ENCODE measurements at places on chromosomes 5 and 9.

- DNase-seq: no peak
These were observed 23.9 kb downstream of the LARP1 start for GRCh38 chr5:154779105-154779504.

DNA sequence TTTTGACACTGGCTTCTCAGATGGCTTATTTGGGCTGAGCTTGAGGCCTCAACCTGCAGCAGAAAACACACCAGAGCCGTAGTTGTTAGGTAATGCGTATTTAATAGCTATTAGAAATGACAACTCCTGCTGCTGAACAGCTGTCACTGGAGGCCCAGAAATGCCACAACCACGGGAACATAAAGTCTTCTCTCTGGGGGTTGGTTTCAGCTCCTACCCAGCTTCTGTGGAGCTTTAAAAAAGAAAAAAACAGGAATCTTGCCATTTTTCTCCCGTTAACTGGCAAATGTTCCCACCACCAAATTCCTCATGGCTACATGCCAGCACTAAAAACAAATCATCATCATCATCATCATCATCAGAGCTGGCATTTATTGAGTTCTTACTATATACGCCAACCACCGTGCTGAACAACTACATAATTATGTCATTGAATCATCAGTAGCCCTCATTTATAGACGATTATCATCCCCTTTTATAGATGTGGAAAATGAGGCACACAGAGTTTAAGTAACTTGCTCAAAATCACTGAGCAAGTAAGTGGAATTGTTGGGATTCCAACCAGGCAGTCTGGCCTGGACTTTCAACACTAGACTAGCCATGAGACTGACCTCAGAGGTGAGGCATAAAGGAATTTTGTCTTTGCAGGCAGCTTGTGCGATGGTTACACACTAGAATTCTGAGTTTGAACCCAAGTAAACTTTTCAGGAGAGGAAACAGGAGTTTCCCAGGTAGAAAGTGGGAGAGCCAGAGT lies 185.3 kb upstream of the WWC1 start:
- no peak for DNase-seq

- no peak for DNase-seq
These were observed 41.3 kb upstream of the CEP72 start for GRCh38 chr5:570886-571285.

DNA sequence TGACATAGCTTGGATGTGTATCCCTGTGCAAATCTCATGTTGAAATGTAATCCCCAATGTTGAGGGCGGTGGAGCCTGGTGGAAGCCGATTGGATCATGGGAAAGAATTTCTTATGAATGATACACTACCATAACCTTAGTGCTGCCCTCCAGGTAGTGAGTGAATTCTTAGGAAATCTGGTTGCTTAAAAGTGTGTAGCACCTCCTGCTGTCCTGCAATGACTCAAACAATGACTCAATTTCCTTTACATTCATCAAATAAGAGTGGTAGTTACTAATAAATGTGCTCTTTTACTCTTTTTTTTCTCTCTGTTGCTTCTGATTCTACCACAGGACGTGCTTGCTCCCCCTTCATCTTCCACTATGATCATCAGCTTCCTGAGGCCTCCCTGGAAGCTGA lies 1696.0 kb upstream of the CDH9 start:
- no peak for DNase-seq

GRCh38 chr9:98047002-98047401 lies 9.5 kb upstream of the NANS start:
- DNase-seq: no peak

DNA sequence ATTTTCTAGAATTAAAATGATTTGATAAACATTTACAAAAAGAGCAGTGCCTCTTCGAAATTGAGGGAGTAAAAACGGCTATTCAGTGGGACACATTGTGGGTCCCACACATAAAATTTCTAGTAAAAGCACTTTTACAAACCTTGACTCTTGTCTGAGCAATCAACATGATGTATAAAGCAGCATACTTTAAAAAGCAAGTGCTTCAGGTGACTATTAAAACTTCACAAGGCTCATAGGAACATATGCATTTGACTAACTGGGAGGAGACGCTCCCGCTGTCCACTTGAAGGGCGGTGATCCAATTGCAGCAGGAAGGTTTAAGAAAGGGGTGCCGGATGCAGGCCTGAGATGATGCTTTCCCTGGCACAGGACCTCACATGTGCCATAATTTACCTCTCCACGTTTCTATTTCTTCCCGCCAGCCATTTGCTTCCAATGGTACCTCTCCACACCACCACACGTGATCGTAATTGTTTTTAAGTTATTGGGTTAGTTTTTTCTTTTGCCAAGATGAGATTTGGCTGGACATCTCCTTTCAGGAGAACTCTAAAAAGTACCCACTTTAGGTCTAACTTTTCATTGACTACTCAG lies 1.8 kb downstream of the MCTP1 start:
- DNase-seq: no peak

DNA sequence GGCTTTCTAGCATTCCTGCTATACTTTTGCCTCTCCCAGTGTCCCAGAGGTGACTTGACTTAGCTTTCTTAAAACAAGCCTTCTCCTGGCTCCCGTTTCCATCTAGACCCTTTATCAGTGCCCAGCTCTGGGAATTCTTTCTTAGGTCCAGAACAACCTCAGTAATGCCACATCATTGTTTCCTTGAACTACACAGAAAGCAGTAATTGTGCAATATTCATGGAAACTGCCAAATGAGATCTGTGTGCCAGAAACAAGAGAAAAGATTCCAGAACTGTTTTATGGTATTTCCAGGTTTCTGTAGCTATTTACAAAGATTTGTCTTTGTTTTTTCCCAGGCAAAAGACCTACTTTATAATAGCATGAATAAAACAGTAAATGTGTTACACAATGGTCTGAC lies 391.3 kb downstream of the SLCO4C1 start:
- DNase-seq: no peak

DNA sequence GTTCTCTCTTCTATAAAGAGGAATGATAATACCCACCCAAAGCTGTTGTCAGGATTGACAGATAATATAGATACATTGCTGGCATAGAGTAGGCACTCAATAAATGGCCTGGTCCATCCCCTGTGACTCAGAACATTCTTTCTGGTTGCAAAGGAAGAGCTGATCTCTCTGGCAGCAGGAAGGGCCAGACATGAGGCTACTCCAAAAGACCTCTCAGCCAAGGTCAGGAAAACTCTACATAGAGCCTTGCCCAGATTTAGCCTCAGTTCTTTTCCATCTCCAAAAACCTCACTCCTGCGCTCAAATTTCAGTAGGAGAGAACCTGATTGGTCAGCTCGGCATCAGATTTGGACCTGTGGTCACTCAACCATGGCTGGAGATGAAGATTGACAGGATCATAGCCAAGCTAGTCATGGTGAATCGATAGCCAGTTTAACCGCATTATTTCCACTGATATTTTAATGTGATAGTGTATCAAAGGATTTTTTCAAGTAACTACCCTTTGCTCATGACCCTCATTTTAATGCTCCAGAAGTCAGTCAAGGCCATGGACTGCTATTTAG lies 319.6 kb downstream of the DRD1 start:
- DNase-seq: no peak

DNA sequence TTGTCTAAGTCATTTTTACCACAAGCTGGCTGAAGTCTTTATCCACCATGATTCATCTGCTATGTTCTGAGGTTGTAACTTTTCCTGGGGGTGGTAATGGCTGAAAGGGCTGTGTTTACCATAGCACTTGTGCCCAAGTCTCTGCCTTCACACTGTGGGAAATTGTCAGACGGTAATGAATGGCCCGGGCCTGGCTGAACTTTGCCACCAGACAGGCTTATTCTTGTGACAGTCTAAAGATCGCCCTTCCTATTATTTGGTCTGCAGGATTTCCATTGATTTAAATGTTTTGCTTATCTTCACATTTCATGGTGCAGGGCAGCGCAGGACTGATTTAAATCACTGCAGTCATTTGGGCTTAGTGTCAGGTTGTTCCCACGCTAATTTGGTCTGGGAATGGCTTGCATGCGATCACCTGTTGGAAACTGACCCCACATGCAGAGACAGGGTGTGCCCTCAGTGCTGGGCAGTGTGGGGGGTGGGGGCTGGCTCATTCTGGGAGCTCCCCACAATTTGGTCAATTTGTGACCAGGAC lies 109.3 kb upstream of the ICE1 start:
- no peak for DNase-seq

DNA sequence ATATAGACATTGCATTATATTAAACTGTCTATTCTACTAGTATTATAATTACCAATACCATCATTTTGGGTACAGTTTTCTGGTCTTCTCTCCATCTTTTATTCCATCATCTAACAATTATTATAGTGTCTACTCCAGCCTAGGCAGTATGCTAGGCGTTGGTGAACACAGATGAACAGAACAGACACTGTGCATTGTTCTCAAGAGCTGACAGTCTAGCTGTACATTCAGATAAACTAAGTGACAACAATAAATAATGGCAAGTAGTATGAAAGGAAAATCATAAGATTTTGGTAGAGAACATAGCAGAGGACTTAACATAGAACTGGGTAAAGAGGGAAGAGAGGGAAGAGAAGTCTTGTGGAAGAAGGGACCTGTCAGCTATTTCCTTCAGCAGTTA lies 12.5 kb upstream of the SGCD start:
- no peak for DNase-seq

- DNase-seq: no peak
These were observed 990.4 kb downstream of the EFNA5 start for GRCh38 chr5:106680330-106680729.

- no peak for DNase-seq
These were observed 8.4 kb downstream of the SARDH start for GRCh38 chr9:133729617-133730281.

- no peak for DNase-seq
These were observed 937 bp downstream of the SVEP1 start for GRCh38 chr9:110578575-110579033.

DNA sequence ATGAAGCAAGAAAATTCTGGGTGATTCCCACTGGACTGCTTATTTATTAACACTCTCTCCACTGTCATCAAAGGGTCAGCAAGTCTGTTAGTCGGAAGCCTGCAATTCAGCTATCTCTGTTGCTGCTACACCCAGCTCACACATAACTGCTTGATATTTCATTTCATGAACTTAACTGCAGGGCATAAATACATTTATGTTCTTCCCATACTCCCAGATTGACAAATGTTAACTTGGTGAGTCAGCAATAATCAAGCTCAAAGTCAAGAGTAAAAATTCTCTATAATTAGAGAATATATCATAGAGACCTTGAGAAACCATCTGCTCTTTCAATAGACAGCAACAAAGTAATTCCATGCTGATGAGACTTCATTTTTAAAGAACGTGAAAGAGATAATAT lies 198.8 kb downstream of the ADAMTS12 start:
- DNase-seq: no peak
